ENCODE measurements at places on chromosomes 2 and 18. TPM values are rescaled to one million over a fixed set of nuclear protein-coding genes. Genes with fewer than 3 reads are reported as not detected.

The HOXD3 gene
- 4.6 TPM for total RNA-seq

The CAPN13 gene
- total RNA-seq, result not detected

The TRIM43 gene
- not detected for total RNA-seq

The ACTG2 gene
- 0.25 TPM for total RNA-seq

The ZCCHC2 gene
- total RNA-seq, result 19.3 TPM

The AQP12A gene
- total RNA-seq, result not detected

The PLB1 gene
- 0.20 TPM for total RNA-seq

The EFR3B gene
- total RNA-seq, result 0.67 TPM

The MC5R gene
- not detected for total RNA-seq

The UGT1A3 gene
- not detected for total RNA-seq

The TMEFF2 gene
- total RNA-seq, result not detected
